NCI-H1417 treated with DMSO at 0.1 percent for 48 hours (cell line): ENCODE measurements at places on chromosomes 16 and 17.

DNA sequence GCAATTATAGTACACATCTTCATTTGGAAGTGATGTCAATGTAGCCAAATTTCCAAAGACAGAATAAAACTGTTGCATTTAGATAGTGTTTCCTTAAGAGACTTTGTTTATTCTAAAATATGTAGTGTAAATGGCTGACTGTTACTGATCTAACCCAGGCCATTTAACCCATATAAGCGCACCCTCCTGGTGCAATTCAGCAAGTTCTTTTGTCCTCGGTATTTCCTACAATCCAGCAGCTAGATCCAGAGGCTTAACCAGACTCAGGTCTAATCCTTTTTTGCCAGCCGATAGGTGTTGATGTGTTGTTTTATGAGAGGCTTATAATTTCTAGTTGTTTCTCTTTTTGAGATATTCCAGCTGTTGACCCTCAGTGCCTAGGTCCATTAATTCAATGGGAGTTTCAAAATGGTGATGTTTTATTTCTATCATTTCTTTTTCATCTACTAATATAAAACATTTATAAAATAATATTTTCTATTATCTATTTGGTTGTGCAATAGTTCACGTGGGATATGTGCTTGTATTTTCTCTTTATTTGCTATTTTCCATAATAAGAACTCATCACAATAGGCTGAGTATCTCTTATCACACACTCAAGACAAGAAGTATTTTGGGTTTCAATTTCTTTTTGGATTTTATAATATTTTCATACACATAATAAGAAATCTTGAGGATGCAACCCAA lies 14.5 kb downstream of the ABCA9 start:
- no peak for DNase-seq

DNA sequence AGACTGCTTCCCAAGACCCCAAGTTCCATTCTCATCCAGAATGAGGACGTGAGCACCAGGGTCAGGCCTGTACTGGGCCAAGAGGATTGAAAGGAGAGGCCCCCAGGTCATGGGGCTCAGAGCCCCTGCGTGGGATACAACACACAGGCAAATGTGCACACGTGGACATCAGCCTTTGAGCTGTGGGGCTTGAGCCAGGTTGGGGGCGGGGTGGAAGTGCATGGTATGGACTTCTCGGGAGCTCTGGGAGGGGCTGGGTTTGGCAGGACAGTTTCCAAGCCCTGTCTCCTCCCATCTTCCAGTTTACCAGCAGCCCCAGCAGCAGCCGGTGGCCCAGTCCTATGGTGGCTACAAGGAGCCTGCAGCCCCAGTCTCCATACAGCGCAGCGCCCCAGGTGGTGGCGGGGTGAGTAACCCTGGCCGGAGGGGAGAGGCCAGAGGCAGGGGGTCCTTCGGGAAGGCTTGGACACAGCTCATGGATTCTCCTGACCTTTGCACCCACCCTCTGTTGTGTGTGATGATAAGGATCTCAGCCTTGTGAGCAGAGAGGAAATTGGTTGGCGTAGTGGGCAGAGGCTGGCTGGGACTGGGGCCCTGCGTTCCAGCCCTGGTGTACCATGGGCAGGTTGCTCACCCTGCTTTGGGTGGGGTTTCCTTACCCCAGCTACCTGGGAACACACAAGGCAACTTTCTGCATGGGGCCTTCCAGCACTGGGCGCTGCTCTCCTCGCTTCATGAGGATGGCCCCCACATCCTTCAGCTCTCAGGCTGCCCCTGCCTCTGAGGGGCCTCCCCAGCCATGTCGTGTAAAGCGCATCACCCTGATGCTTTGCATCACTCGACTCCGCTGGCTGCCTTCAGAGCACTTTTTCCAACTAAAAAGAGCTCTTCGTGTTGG lies 10.4 kb upstream of the LASP1NB start:
- no peak for DNase-seq

DNA sequence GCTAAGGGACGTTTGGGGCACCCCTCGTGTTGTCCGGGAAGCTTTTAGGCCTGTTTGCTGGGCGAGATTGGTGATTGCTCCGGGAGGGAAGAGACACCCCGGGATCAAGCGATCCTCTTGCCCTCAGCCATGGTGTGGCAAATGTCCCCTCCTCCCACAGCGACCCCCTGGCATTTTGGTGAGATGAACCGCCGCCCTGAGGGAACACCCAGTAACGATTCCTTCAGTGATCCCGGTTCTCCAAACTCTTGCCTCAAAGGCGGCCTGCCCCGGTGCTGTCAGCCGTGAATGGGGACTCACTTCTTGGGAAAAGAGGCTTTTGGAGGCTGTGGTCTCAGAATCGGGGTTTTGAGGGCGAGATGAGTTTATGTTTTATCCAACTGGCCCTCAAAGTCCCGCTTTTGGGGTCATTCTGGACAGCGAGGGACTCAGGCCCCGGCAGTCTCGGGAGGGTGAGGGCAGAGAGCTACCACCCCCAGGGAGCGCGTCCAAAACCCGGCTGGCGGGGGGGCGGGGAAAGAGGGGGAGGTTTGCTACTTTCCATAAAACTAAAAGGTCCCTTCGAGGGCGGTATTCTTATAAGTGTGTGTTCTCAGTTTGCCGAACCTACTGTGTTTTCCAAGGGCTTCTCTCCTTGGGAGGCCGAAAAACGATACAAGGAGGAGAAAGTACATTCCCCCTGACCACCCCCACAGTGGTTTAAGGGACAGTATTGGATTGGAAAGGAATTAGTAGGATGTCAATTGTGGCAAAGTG lies 232.7 kb downstream of the MRTFB start:
- DNase-seq = no peak

GRCh38 chr16:4298761-4299522 lies 16.9 kb upstream of the GLIS2 start:
- no peak for DNase-seq

GRCh38 chr16:19223235-19224170 lies 55.5 kb downstream of the SYT17 start:
- DNase-seq = no peak

DNA sequence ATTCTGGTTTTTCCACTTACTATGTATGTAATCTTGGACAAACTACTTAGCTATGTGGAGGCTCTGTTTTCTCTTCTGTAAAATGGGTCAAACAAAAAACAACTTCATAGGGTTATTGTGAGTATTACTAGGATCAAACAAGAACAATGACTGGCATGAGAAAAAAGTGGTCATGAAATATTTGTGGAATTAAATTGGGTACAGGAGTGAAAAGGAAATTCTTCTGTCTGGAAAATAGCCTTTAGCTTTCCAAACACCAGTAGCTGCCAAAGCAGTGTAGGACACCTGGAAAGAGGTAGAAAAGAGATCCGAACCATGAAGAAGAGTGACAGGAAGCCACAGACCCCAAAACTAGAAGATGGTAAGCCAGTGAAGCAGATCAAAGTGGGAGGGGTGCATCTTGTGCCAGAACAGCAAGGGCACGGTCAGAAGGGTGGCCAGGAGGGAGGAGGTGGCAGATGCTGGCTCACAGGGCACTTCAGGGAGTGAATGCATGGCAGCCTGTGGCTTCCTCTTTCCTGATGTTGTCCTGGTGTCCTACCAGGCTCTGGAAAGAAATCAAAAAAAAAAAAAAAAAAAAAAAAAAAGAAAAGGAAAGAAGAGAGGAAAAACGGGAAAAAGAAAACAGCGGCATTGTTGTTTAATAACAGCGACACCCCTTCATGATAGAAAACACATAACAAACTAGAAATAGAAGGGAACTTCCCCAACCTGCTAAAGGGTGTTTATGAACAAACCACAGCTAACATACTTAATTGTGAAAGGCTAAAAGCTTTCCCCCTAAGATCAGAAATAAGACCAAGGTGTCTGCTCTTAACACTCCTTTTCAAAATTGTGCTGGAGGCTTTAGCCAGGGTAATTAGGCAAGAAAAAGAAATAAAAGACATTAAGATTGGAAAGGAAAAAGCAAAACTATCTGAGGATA lies 67.9 kb downstream of the PCTP start:
- no peak for DNase-seq

- DNase-seq = no peak
These were observed 305.7 kb downstream of the RBFOX1 start for GRCh38 chr16:7638306-7638705.

GRCh38 chr16:83743720-83744119 lies 64.1 kb upstream of the HSBP1 start:
- DNase-seq = no peak

- DNase-seq = no peak
These were observed at the start of gene XAF1 for GRCh38 chr17:6755731-6756184. TSS of gene XAF1 (plus strand) at chr17:6756046. CDS start at chr17:6756079, 33 bp downstream.

- DNase-seq = no peak
These were observed 230.7 kb downstream of the ENGASE start for GRCh38 chr17:79305376-79305767.

DNA sequence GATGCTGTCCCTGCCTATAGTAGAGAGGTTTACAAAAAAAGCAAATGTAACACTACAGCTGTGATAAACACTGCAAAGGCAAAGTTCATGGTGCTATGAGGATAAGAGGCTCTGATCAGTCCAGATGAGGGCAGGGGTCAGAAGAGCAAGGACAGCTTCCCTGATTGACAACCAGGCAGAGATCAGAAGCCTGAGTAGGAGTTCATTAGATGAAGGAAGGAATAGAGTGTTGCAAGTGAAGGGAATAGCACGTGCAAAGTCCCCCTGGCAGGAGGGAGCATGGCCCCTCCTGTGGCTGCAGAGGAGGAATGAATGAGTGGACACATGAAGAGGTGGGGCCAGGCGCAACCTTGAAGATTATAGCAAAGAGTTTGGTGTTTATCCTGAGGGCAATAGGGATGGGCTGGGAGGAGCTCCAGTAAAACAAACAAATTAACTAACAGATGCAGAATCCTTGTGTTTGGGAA lies 208.4 kb upstream of the IRX5 start:
- no peak for DNase-seq

GRCh38 chr17:75036643-75037268 lies 10.0 kb downstream of the ATP5PD start:
- DNase-seq = no peak

GRCh38 chr17:60678118-60678444 lies 430 bp downstream of the BCAS3 start:
- DNase-seq = no peak

DNA sequence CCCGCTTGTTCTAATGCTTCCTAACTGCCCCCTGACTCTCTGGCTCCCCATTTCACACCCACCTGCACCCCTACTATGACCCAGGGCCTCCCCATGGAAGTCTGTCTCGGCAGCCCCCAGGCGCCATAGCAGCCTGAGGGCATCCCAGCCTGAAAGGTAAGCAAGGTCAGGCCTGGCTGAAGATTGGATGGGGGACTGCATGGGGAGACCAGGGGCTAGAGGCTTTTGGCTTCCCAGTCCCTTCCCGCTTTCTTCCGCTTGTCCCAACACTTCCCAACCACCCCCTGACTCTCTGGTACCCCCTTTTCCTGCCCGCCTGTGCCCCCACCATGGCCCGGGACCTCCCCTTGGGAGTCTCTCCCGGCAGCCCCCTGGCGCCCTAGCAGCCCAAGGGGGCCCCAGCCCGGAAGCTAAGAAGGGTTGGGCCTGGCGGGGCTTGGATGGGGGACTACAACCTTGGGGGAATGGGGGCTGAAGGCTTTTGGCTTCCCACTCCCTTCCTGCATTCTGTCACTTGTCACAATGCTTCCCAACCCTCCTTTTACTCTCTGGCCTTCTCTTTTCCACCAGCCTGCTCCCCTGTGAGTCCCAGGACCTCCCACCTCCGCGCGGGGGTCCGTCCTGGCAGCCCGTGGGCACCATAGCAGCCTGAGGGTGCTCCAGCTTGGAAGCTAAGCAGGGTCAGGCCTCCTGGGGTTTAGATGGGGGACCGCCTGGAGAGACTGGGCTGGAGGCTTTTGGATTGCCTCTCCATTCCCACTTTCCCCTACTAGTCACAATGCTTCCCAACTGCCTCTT lies 2288.4 kb downstream of the TP53TG3F start:
- no peak for DNase-seq

DNA sequence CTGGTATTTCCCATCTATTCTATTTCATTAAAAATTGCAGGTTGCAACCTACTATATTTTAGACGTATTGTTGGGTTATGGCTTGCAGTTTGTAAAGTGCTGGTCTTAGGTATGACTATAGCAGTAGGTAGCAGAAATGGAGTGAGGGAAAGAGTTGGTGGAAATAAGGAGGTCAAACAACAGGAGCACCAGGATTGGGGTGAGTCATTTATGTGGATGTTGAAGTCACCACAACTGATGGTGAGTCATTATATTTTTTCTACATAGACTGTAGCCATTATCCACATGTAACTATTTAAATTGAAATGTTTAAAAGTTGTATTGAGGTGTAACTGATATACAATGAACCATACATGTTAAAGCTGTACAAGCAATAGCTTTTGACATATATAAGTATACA lies 25.0 kb upstream of the HS3ST3A1 start:
- DNase-seq = no peak

- no peak for DNase-seq
These were observed 52.5 kb downstream of the NFAT5 start for GRCh38 chr16:69618307-69618706.

GRCh38 chr16:50259334-50260205 lies 6.8 kb upstream of the ADCY7 start:
- no peak for DNase-seq

DNA sequence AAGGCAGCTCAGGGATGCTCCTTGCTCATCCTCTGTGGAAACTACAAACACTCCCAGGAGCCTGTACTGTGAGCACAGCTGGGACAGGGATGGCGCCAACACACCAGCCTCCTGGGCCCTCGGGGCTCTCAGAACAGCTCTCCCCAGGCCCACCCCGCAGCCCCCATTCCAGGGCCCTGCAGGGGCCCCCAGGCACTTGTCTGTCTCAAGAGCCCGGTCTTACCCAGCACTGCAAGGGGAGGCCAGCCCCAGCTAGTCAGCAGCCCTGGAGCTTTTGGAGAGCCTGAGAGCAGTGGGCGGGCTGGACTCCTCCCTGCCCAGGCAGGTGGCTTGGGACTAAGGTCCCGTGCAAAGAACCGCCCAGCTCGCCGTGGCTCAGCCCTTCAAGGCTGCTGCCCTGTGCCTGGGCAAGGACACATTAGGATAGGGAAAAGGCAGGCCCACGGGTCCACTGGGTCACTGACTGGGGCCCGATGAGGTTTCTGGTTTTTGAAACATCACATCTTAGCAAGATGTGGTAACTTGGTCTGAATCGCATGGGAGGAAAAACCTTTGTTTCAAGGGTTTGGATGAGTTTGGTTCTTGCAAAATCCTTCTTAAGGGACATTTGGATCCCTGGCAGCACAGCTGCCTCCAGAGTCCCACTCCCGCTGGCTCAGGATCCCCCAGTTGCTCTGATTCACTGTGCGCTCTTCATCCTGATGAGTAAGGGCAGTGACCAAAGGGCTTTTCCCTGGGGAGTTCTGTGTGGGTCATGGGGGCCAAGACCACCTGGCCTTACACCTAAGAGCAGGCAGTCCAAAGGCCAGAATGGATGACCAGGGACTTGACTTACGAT lies 2.8 kb downstream of the DNASE1L2 start:
- no peak for DNase-seq

- DNase-seq = no peak
These were observed 389.5 kb upstream of the ASIC2 start for GRCh38 chr17:33682599-33682998.
